ENCODE measurements at places on chromosomes 4 and X. TPM values are rescaled to one million over a fixed set of nuclear protein-coding genes. Genes with fewer than 3 reads are reported as not detected.

Gene IRF2
- 16.7 TPM for polyA plus RNA-seq

Gene CPLX1
- 0.28 TPM for polyA plus RNA-seq

Gene PHF8
- 14.7 TPM for polyA plus RNA-seq

Gene ARHGAP4
- polyA plus RNA-seq = 26.4 TPM

Gene SPANXD
- polyA plus RNA-seq = not detected

Gene CCDC158
- 0.80 TPM for polyA plus RNA-seq

Gene CCDC120
- polyA plus RNA-seq = 4.6 TPM

Gene C4orf50
- polyA plus RNA-seq = not detected

Gene TMEM271
- not detected for polyA plus RNA-seq

Gene SLC10A4
- 1.0 TPM for polyA plus RNA-seq

DNA sequence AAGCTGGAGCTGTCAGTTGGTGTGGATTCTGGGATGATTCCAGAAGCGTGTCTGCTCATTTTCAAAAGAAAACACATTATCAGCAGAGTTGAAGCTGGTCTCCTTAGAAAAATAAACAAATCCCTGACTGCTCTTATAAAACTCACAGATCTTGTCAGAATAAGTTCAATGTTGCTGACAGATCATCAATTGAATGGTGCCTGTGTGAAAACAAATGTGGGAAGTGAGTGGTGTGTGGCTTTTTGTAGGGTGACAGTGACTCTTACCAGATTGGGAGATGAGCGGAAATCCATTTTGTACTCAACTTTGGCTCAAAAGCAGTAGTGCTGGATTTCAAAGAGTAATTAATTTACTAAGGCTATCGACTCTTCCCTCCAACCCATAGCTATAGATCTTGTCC, 807.8 kb downstream of the RAPGEF2 start:
- DNase-seq = no peak

GRCh38 chrX:3462166-3462508, 115.7 kb upstream of the MXRA5 start:
- DNase-seq = no peak

DNA sequence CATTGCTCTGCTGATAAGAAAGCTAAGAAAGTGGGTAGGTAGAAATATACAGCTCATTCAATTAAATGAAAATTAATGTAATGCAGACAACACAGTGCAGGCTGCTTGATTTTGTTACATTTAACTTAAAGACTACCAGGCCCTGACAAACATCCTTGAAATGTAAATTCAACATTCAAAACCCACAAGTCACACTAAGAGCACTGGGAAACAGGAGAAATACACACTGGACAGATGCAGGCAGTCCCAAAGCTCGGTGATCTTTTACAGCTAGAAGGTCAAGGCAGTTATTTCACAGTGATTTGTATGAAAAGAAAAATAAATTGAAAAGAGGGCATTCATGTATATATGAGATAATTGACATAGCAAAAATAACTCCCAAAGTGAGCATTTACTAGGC, 94.3 kb upstream of the PLAC1 start:
- no peak for DNase-seq

DNA sequence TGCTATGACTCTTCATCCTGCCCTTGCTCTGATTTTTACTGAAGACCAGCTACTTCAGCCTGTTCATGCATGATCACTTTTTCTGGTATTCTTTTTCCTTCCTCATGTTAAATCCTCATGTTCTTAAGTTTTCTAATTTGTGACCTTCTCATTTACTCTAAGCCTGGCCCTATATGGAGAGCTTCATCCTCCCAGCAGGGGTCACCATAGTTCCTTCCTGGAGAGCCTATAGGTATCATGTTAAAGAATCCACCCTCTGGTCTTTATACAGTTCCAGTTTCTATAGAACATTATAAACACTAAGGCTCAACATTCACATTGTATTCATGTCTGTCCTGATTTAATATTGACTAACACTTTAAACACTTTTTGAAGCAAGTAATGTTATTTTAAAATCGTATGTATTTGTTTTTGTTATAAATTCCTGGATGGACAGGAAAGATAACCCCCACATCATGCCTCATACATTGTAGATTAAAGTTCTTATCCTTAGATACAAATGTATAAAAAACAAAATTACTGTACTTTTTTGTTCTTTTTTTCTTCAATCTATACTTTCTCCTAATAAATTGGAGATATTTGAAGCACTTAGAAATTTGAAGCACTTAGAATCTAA, 53.8 kb upstream of the OTUD4 start:
- peak; percentile 80 for DNase-seq

DNA sequence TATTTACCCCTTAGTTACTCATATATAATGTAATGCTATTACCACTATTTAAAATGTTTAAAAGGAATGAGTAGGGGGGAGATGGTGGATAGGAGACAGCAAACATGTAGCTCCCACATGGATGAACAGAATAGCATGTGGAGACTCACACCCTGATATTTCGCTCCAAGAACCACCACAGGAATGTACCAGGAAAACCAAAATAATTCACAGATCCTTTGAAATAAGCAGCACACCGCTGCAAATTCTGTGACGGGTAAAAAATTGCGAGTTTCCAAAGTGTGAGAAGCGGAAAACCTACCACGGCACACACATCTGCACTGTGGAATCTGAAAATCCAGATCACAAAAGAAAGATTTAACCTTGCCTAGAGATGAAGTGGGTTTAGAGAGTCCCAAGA, 428.2 kb downstream of the TLL1 start:
- DNase-seq = no peak

- DNase-seq = no peak
Observed at GRCh38 chr4:181161669-181162068, 1081.5 kb upstream of the TENM3 start.

- no peak for DNase-seq
Observed at GRCh38 chr4:107893171-107894137, 37.9 kb upstream of the CYP2U1 start.

DNA sequence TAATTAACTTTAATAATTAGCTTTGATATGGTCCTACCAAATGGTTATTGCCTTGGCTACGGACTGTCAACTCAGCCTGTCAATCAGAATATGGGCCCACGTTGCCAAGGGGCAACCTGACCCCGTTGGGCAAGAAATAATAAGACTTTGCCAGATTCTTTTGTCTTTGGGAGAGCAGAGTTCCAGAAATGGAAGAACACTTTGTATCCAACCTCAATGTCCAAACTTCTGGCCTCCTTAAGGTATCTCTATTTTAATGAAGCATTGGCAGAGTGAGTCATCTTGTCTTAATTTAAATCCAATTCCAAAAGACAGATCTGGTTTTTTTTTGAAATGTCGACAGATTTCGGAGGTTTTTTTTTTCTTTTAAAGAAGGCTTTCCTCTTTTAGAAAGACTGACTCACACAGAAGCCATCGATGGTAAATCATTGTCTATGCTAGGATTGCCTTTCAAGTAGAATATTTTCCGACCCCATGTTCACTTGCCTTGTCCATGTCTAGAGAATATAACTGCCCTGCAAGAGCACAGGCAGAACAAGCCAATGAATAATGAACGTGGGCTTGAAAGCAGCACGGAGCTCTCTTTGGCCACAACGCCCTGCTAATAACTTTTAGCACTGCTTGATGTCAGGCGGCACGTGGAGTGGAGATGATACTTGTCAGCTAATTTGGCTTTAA, 190.3 kb upstream of the GATB start:
- no peak for DNase-seq

GRCh38 chr4:88413801-88414200, 35.1 kb downstream of the HERC6 start:
- DNase-seq = no peak

DNA sequence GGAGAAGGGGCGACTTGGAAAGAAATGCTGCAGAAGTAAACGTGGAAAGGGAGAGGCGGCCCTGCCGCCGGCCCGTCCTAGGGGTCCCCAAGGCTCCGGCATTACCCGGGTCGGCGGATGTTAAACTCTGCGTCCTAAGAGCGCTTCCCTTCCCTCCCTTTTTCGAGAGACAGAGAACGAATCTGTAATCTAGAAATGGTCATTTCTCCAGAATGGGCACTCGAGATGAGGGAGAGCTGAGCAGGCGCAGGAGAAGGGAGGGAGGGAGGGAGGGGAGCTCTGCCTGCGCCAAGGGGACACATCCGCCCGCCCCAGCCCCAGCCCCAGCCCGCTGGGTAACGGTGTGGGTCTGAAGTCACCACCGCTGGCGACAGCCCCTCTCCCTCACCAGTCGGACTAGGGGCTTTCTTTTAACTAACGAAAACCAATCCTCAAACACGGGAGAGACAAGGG, 1.7 kb downstream of the HCFC1 start:
- DNase-seq = peak; percentile 49

- no peak for DNase-seq
Observed at GRCh38 chrX:65607070-65607742, 60.2 kb upstream of the MSN start.

- peak; percentile 13 for DNase-seq
Observed at GRCh38 chr4:126800575-126801141, 832.1 kb upstream of the INTU start.

GRCh38 chrX:23341452-23341851, 6.8 kb downstream of the PTCHD1 start:
- DNase-seq = no peak

DNA sequence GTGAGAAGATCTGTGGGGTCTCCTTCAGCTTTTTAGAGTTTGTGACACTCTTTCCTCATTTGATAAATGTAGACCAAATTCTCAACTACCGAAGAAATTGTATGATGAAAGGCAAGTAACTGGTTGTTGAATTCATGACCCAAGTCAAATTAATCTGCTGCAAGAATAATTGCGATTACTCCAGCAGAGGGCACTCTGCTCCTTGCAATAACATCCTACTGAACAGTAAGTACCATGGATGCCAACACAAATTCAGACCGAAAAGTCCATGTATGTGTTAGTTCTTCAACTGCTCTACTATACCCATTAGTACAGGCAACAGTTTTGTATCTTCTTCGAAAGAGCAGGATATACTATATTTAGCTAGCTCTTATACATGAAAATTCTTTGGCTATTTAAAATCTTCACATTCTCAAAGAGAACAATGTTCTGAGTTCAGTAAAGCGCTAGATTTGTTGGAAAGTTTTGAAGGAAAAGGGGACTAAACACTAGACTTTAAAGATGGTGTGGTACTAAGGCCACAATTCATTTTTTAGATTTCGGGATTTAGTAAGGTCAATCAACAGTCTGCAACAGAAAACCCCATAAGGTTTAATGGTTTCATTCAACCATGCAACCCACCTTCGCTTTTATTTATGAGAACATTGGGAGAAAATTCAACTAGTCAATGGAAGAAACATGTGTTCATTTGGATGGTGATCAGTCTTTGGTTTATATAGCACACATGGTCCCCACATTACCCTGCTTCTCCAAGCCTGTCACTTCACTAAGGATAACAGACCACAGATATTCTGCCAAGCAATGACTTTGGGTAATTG, 105.4 kb upstream of the TBC1D9 start:
- DNase-seq = peak; percentile 88

- no peak for DNase-seq
Observed at GRCh38 chr4:25938787-25939186, 24.8 kb downstream of the SMIM20 start.

DNA sequence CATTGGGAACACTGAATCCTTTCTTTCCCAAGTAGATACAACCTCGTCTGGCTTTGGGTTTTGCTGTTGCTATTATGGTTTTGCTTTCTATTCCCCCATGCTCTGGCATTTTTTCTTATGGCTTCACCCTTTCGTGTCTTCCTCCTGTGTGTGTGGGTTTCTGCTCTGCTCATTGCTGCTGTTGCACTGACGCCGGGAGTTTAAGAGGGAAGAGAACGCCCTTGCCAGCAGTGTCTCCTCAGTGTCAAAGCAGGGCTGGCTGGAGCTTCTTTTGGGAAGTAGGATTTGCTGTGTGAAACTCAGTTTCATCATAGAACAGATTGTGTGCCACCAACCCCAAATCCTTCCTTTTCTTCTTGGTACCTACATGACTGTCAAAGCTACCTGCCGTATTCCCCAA, 63.7 kb downstream of the CLDN22 start:
- no peak for DNase-seq

DNA sequence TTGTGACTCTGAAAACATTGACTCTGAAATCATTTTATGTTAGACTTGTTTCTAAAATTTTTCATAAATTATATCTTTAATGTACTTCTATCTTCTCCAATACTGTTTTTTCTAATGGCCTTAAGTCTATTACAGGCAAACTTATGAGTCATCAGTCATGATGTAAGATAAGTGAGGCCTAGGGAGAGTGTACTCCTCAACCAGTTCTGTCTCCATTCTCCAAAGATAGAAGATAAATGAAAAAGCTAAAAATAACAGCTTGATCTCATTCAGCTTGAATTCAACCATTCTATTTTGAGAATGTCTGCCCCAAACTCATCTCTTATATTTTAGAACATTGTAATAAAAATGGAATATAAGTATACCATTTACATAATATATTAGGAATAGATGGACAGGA, 34.5 kb downstream of the STBD1 start:
- DNase-seq = no peak

DNA sequence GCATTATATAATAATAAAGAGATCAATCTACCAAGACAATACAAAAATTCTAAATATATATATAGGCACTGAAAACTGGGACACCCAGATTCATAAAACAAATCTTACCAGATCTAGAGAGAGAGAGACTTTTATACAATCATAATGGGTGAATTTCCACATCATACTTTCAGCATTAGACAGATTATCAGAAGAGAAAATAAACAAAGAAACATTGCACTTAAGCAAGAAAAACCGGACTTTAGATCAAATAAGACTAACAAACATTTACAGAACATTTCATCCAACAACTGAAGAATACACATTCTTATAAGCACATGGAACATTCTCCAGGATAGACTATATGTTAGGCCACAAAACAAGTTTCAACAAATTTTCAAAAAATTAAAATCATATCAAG, 245.1 kb downstream of the INPP4B start:
- no peak for DNase-seq

GRCh38 chr4:65658117-65658516, 12.2 kb downstream of the EPHA5 start:
- DNase-seq = no peak

GRCh38 chr4:42306221-42307109, 90.8 kb upstream of the SHISA3 start:
- peak; percentile 4 for DNase-seq

DNA sequence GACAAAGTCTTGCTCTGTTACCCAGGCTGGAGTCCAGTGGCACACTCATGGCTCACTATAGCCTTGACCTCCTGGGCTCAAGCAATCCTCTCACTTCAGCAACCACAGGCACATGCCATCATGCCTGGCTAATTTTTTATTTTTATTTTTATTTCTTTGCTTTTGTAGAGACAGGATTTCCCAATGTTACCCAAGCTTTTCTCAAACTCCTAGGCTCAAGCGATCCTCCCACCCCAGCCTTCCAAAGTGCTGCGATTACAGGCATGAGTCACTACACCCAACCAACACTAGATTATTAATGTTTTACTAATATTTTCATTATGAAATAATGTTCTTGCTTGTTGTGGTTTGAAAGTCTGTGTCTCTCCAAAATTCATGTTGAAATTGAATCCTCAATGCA, 5.2 kb upstream of the ACTRT1 start:
- no peak for DNase-seq

DNA sequence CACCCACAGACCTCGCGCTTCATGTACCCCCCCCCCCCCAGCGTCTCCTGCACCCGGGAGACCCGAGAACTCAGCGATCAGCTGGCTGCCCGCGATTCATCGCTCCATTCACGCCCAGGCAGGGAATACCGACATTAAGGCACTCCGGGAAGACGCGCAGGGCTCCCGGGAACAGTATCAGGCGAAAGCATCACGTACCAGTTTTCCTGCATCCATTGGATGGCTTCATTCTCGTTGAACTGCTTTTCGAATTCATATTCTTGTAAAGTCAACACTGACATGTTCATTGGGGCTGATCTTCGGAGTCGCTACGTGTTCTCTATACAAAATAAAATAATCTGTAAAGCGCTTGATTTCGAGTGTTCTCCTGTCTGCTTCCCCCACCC, 373 bp downstream of the ELOVL6 start:
- peak; percentile 25 for DNase-seq
